Fibroblast of lung (primary cell): ENCODE measurements at places on chromosomes 7 and 10.

DNA sequence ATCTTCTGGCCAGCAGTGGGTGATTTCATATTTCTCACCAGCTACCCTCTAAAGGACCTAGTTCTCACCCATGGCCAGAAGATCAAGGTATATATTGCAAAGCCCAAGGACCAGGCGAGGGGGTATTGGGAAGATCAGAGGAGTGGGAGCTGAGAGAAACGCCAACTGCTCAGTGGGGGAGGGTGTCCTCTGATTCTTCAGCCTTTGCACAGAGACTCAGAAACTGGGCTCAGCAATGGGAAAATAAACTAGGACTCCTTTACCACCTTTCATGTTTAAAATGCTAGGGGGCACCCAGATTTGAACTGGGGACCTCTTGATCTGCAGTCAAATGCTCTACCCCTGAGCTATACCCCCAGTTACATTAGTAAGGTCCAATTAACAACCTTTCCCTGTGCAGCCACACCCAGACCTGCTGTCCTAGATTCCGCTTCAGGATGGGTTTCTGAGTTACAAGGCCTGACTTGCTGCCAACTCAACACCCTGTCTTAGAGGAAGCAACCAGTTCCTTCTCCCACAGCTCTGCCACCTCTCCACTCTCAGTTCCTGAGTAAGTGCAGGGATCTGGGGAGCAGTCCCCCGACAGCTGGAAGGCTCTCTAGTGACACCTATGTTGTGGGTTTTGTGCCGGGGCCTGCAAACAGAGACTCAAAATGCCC, 93.5 kb downstream of the ZNF783 start:
- peak; percentile 0 for DNase-seq

- DNase-seq, result peak; percentile 98
Measured at GRCh38 chr10:5684318-5684970, at the start of gene TASOR2. Gene TASOR2, plus strand, starts transcription at chr10:5684838. Its CDS starts 35,805 bp downstream, at chr10:5720643.

GRCh38 chr10:76353237-76353851, 921.9 kb downstream of the LRMDA start:
- DNase-seq, result no peak

GRCh38 chr10:78779339-78779955, 289.3 kb upstream of the ZMIZ1 start:
- DNase-seq, result peak; percentile 32

DNA sequence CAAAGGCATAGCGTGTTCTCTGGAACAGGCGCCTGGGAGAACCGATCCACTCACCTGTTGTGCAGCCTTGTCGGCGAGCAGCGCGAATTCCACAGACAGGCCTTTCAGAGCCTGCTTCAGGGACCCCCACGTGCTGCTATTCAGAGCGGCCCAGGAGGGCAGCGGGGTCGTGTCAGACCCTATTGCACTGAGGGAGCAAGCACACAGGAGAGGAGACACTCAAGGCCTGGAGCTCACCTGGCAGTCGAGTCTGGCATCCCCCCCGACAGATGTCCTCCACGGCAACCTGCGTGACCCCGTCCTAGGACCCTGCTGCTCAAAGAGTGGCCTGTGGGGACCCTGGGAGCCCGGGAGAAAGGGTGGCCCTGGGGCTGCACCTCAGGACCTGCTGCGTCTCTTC, 21.1 kb downstream of the NUDT1 start:
- no peak for DNase-seq

DNA sequence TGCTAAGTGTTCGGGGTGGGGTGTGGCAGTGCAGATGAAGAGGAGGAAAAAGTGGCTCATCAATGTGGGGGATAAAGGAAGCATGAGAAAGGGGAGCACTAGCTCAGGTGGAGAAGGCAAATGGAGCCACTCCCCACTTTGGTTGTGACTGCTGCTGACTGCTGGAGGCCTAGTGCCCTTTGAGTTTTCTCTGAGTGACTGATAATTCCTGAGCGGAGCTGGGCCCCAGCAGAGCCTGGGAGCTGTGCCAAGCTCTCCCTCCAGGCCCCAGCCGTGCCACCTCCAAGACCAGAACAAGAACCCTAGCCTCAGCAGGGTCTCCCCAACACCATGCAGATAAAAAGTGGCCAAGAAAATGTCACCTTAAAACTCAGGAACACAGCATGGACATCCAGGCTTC, 9.7 kb upstream of the RASSF4 start:
- DNase-seq, result no peak

DNA sequence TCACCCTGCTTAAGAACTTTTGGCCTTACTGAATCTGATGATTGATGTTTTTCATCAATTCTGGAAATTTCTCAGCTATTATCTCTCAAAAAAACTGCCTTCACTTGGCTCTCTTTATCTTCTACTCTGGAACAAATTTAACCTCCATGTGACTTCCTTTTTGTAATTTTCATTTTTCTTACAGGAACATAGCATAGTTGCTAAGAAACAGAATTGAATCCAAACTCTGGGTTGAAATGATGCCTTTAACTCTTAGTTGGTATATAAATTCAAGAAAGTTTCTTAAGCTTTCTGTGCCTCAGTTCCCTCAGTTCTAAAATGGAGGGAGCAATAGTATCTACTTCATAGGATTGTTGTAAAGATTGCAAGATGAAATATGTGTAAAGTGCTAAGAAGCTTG, 19.8 kb downstream of the GPR141 start:
- DNase-seq, result no peak

DNA sequence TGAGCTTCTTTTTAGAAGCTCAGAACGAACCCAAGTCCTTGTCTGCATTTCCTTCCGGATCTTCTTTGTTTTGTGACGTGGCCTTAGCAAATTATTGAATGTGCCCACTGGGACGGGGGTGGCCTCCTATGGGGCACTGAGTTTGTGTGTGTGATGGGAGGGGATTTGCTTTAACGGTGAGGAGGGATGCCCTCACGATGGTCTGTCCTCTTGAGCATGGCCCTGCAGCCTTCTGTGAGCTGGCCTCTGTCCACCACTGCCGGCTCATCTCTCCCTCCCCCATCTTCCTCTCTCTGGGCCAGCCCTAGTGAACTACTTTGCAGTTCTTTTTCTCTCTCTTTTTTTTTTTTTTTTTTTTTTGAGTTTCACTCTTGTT, 62.9 kb upstream of the MKRN1 start:
- peak; percentile 65 for DNase-seq

DNA sequence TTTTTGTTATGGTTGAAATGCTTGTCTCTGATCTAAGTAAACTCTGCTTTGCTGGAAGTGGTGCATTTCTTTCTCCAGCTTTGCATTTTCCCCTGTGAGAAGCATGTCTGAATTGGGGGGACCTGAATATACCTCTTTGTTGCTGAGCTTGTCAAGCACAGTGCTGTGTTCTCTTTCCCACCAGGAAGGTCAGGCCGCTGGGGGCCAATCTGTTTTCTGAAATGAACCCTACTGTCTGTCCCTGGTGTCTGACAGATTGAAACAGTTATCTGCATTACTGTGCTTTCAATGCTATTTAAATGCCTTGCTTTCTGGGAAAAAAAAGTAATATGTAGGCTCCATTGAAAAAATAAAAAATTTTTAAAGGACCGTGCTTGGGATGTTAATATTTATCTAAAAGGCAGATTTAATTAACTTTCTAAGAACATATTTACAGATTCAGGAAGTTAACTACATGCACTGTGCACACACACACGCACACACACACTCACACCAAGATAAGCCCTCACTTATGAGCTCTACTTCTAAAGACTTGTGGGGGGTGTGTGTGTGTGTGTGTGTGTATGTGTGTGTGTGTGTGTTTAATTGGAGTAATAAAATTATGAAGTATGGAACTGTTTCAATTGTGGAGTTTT, 127.0 kb upstream of the FZD1 start:
- DNase-seq, result no peak

GRCh38 chr10:122875843-122876466, 3.4 kb downstream of the FAM24B start:
- no peak for DNase-seq

- DNase-seq, result peak; percentile 49
Measured at GRCh38 chr10:102799691-102800471, 37.3 kb downstream of the CYP17A1 start.

- peak; percentile 38 for DNase-seq
Measured at GRCh38 chr7:106731646-106732444, 70.9 kb upstream of the CCDC71L start.

DNA sequence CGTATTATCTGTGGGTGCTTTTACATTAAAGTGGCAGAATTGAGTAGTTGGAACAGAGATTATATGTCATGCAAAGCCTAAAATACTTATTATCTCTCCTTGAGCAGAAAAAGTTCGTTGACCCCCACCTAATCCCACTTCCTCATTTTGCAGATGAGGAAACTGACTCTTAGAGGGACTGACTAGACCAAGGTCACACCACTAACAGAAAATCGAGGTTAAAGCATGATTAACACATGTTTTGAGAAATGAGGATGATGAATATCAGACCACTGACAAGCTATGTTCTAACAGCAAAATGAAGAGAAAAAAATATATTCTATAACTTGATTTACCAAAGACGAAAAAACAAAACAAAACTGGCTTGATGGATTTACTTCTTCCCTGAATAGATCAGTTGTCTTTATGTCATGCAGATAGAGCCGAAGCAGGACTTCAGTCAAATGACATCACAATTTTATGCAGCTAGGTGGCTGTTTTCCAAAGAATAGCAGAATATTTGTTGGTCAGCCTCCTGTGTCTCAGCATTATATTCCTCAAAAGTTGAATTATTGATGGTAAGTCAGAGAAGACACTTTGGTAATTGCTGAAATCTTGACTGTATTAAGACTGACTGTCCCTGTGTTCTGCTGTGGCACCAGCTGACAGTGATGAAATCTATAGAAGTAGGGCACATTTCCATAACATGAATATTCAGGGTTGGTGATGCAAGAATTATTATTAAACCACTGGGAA, 24.2 kb upstream of the SMIM30 start:
- DNase-seq, result no peak

DNA sequence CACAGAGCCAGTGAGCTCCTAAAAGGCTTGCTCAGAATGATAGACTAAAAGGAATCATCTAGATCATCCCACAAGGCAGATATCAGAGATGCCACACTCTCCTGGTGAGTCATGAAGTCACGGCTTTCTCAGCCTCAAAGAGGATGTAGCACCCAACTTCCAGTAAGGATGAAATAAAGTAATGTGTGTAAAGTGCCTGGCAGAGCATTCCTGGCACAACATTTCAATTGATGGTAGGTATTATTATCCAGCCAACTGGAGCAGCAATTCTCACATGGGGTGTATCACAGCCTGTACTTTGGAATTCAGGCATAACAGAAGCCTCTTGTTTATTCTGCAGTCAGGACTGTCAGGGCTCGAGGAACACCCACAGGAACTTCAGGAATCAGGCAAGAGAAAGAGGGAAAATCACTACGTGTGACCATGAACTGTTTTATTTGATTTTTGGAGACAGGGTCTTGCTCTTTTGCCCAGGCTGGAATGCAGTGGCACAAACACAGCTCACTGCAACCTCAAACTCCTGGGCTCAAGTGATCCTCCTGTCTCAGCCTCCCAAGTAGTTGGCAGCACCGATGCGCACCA, 5.3 kb upstream of the NAT16 start:
- DNase-seq, result no peak

- no peak for DNase-seq
Measured at GRCh38 chr10:43044448-43044921, 32.4 kb upstream of the RET start.

DNA sequence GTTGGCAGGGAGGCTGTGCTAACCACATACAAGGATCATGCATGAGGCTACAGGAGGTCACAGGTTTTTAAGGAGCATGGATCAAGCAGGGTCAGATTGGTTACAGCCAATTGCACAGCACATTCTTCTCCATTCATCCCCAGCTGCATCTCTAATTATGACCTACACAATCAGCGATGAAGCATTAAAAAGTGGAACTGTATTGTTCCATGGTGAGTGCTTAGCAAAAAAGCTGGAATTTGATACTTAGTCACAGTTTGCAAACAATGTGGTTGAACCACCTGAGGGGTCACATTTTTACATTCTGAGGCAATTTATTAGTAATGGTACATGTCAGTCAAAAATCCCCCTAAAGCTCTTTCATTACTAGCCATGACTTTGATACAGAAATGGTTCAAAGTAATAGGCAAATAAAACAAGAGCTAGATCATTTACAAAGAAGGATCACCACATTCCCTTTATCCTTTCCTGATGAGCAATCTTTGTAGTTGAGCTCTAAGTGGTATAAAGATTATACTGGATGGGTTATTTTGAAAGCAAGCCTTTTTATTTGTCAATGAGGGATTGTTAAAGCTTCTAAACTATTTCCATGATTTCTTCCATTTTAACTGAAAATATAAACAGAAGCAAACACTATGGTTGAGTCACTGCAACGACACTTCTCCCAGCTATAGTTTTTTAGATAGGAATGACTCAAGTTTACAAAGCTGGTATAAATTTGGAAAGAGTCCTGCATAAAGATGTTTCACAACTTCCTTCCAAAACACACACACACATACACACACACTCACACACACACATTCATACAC, 217.8 kb upstream of the SEMA3A start:
- DNase-seq, result peak; percentile 99

GRCh38 chr7:920351-921070, 34.0 kb downstream of the ADAP1 start:
- no peak for DNase-seq

DNA sequence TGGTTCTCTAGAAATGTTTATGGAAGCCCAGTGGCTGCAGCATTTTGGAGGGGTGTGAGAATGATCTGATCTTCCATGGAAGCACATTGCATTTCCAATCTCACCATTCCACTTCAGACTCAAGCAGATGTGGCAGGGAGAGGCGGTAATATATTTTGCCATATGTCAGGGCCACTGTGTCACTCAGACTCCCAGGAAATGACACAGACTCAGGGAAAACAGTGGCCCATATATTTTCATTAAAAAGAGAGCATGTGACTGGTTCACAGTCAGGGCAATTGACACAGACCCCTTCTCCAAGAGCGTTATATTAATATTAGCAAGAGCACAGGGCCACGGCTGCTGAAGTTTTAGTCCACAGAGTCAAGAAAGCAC, 149.3 kb upstream of the NRP1 start:
- no peak for DNase-seq

DNA sequence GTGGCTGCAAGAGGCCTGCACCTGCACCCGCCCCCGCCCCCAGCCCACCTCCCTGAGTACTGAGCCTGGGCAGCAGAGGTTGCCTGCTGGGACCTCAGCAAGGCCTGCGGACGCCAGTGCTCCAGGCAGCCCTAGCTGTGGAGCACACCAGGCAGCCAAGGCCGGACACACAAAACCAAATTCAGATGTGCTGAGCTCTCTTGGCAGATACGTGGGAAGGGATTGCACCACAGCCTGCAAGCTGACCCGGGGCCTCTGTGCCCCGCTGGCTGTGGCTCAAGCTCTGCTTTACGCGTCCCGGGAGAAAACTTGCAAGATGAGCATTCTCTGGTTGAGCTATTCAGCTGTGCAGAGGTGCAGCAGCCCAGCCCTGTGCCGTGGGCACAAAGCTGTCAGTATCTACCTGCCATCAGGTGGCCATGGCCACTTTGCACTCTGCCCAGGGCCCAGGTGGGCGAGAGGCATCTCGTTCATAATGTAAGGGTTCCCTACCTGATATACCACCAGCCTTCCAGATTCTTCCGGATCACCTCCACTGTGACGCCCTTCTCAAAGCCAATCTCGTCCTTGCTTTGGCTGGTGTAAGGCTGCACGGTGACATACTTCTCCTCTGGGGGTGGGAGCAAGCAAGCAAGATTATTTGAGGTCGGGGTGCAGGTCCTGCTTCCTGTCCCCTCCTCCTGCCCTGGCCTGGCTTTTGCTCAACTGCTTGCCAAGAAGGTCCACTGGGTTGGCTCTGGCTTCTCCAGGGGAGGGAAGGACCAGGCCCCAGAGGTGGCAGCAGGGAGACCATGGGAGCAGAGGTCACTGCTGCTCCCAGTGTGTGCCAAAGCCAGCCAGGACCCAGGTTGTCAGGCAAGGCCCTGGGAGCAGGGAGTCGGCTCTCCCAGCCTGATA, 123.4 kb downstream of the NEURL1 start:
- DNase-seq, result peak; percentile 36
